HFFc6 (cell line): ENCODE measurements at places on chromosomes 13 and 19.

GRCh38 chr13:30798776-30799355 lies 63.5 kb downstream of the ALOX5AP start:
- no peak for DNase-seq

DNA sequence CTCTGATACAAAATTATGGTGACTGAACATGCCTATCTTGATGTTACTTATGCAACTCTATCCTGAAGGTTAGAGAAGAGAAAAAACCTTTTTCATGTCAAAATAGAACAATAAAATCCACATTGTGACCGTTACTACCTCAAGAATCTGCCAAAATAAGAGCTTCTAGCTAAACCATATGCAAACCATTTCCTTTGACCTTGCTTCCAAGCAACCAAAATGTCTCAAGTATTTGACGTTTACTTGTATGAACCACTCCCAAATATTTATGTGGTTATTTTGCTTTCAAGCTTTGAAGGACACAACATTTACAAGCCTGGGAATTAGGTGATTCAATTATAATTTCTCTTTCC lies 13.9 kb downstream of the FOXO1 start:
- no peak for DNase-seq

DNA sequence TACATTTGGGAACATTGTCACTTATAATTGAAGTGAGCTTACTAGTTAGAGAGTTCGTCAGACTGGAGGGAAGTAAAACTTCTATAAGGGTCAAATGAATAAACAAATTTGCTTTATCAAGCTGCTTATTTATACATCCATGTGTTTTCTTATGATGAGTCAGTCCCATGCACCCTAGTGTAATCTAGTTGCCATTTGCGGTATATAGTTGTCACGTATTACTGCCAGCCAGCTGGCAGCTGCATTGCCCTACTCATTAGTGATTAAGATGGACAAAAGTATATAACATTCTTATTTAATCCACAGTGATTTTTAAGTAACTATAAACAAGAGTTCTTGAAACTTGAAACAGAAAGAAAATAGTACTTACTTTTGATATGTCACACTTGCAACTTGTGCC lies 182.4 kb downstream of the GPC6 start:
- DNase-seq, result no peak

DNA sequence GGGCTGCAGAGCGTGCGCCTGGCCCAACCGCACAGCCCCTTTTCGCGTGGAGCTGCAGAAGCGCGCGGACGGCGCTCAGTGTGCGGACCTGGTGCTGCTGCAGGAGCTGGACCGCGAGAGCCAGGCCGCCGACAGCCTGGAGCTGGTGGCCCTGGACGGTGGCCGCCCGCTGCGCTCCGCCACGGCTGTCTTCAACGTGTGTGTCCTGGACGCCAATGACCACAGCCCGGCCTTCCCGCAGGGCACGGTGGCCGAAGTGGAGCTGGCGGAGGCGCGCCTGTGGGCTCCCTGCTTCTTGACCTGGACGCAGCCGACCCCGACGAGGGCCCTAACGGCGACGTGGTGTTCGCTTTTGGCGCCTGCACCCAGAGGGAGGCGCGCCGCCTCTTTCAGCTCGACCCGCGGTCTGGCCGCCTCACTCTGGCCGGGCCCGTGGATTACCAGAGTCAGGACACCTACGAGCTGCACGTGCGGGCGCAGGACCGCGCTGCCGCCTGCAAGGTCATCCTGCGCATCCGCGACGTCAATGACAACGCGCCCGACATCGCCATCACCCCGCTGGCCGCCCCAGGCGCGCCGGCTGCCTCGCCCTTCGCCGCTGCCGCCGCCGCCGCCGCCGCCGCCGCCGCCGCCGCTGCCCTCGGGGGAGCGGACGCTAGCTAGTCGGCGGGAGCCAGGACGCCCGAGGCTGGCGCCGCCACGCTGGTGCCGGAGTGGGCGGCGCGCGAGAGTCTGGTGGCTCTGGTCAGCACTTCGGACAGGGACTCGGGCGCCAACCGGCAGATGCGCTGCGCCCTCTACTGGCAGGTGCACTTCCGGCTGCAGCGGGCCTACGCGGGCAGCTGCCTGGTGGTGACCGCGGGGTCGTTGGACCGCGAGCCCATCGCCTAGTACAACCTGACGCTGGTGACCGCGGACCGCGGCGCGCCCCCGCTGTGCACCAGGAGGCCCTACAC lies 172.2 kb downstream of the OLFM4 start:
- DNase-seq, result no peak

- no peak for DNase-seq
These were observed 65.9 kb upstream of the ADGRL1 start for GRCh38 chr19:14271840-14272239.

DNA sequence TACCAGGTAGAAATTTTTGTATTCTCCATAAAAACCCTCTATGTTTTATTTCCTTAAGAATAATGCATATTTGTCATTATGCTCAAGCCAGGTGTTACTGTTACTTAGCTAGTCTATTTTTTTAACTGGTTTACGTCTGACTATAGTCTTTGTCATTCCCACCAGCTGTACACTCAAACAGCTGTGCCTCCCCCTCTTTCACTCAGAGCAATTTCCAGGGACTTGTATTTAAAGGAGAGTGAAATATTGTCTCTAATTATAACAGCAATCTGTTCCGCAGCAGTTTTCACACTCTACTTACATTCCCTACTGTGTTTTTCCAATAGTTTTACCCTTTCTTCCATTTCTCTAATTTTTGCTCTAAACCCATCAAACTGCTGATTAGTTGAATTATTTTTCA lies 813.6 kb upstream of the MIR17HG start:
- no peak for DNase-seq

DNA sequence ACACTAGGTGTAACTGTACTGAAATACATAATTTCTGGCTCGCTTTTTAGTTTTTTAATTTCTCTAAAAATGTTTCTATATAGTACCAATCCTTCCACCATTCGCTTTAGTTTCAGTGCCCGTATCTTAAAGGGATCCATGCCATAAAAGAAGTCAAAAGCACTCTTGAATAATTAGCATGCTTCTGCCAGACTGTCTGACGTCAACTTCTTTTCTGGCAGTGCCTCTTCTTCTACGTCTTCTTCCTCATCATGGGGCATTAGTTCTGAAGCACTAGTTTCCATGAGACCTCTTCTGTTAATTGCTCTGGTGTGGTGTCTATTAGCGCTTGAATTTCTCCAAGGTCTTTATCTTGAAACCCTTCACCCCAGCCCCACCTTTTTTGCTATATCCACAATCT lies 93.8 kb upstream of the DOCK9 start:
- DNase-seq, result no peak
